ENCODE measurements at places on chromosomes 3 and 15.

- no peaks in the 10 kb centered on the region for H3K27me3 ChIP-seq
- peaks cover 20% of the 10 kb centered on the region for H3K4me1 ChIP-seq
- H3K4me3 ChIP-seq, result no peak overlapping the region
- no peak for DNase-seq
Observed at GRCh38 chr3:115098354-115099073, 48.6 kb downstream of the ZBTB20 start.

- no peaks in the 10 kb centered on the region for H3K27me3 ChIP-seq
- no peaks in the 10 kb centered on the region for H3K36me3 ChIP-seq
- H3K27ac ChIP-seq, result no peak overlapping the region
- H3K4me3 ChIP-seq, result no peak overlapping the region
- DNase-seq, result no peak
Observed at GRCh38 chr3:123834631-123835030, 49.5 kb downstream of the MYLK start.

DNA sequence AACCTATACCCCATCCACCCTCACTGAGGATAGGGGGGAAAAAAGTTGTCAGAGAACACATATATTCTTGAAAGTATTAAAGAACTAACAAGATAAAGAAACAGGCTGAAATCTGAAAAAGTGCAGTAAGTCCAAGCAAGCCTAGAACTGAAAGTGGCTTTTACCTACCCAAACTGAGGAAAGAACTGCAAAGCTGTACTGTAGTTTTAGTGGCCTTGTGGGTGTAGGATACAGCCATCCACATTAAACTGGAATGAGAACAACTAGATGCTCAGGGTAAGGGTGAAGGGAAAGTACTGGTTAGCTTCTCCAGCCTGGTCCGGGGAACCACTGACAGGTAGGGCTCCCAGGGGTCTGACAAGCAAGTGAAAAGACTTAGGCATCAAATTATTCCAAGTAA is 10.1 kb downstream of the UBP1 start:
- H3K27me3 ChIP-seq, result no peaks in the 10 kb centered on the region
- H3K4me3 ChIP-seq, result no peak overlapping the region
- peaks cover 71% of the 10 kb centered on the region for H3K4me1 ChIP-seq
- peaks cover 12% of the 10 kb centered on the region for H3K36me3 ChIP-seq
- no peak overlapping the region for H3K27ac ChIP-seq

GRCh38 chr15:99421172-99421656 is 144.6 kb upstream of the MEF2A start:
- H3K27me3 ChIP-seq, result no peaks in the 10 kb centered on the region
- H3K4me3 ChIP-seq, result no peak overlapping the region
- peaks cover 3% of the 10 kb centered on the region for H3K36me3 ChIP-seq
- peaks cover 35% of the 10 kb centered on the region for H3K4me1 ChIP-seq
- DNase-seq, result no peak

DNA sequence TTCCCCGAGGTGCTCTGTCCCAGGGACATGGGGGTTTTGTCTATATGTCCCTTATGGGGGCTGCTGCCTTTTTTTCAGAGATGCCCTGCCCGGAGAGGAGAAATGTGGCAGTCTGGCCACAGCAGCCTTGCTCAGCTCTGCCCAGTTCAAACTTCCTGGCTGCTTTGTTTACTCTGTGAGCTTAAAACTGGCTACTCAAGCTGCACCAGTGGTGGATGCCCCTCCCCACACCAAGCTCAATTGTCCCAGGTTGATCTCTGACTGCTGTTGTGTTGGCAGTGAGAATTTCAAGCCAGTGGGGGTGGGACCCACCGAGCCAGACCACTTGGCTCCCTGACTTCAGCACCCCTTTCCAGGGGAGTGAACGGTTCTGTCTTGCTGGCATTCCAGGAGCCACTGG is 188.9 kb downstream of the STXBP5L start:
- no peak overlapping the region for H3K27ac ChIP-seq
- DNase-seq, result no peak
- no peak overlapping the region for H3K4me3 ChIP-seq
- no peaks in the 10 kb centered on the region for H3K36me3 ChIP-seq

GRCh38 chr15:72237853-72238224 is 6.8 kb upstream of the PKM start:
- H3K27me3 ChIP-seq, result no peaks in the 10 kb centered on the region
- peaks cover 24% of the 10 kb centered on the region for H3K4me1 ChIP-seq
- H3K36me3 ChIP-seq, result peaks cover 18% of the 10 kb centered on the region
- H3K27ac ChIP-seq, result no peak overlapping the region
- DNase-seq, result no peak
- no peak overlapping the region for H3K4me3 ChIP-seq

GRCh38 chr15:32099956-32100684 is 69.8 kb downstream of the CHRNA7 start:
- H3K36me3 ChIP-seq, result no peaks in the 10 kb centered on the region
- H3K4me1 ChIP-seq, result no peaks in the 10 kb centered on the region
- no peak for DNase-seq
- peaks cover 34% of the 10 kb centered on the region for H3K27me3 ChIP-seq
- H3K27ac ChIP-seq, result no peak overlapping the region
- H3K4me3 ChIP-seq, result no peak overlapping the region

DNA sequence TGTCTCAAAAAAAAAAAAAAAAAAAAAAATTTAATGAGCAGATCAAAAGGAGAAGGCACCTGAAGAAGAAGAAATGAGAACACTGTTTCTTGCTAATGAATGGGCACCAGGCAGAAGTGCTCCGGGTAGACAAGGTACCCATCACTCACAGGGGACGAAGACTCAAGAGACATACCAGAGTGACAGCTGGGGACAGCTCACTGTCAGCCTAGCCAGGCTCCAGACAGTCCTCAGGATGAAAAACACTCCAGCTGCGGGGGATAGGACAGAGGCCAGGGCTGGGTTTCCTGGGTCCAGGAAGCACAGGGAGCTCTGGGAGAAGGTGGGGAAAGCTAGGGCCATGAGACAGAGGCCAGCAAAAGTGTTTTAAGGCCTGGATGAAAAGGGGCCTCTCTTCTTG is 48.5 kb upstream of the PARL start:
- no peaks in the 10 kb centered on the region for H3K4me1 ChIP-seq
- peaks cover 20% of the 10 kb centered on the region for H3K36me3 ChIP-seq
- no peak overlapping the region for H3K27ac ChIP-seq

DNA sequence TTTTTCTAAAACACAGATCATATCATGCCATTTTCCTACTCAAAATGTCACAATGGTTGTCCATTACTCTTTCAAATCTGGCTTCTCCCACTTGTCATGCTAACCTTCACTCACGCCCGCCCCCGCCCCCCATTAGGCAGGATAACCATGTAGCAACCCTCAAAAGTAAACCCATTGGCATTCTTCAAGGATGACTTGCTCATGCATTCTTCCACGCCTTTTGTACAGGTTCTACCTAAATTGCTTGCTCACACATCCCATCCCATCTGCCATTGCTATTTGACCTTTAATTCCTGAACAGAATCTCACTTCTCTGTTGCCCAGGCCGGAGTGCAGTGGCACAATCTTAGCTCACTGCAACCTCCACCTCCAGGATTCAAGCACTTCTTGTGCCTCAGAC is 389.3 kb downstream of the MCTP2 start:
- H3K36me3 ChIP-seq, result no peaks in the 10 kb centered on the region
- H3K27ac ChIP-seq, result no peak overlapping the region
- peaks cover 5% of the 10 kb centered on the region for H3K27me3 ChIP-seq

GRCh38 chr3:171199473-171199829 is 172.9 kb upstream of the SLC2A2 start:
- no peak overlapping the region for H3K4me3 ChIP-seq
- no peaks in the 10 kb centered on the region for H3K27me3 ChIP-seq
- H3K36me3 ChIP-seq, result no peaks in the 10 kb centered on the region
- H3K27ac ChIP-seq, result no peak overlapping the region

DNA sequence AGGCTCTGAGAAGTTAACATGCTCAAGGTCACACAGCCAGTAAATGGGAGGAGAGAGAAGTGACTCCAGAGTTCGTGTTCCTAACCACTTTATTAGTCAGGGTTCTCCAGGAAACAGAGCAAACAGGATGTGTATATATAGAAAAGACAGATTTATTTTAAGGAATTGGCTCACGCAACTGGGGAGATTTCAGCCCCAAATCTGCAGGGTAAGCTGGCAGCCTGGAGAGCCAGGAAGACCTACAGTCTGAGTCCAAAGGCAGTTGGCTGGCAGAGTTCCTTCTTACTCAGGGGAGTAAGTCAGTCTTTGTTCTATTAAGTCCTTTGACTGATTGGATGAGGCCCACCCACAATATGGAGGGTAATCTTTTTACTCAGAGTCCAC is 118.2 kb upstream of the PROK2 start:
- H3K4me3 ChIP-seq, result no peak overlapping the region
- peaks cover 76% of the 10 kb centered on the region for H3K27me3 ChIP-seq
- H3K36me3 ChIP-seq, result peaks cover 3% of the 10 kb centered on the region
- DNase-seq, result no peak

GRCh38 chr3:138114431-138114918 is 933 bp downstream of the DZIP1L start:
- DNase-seq, result no peak
- H3K27me3 ChIP-seq, result peaks cover 51% of the 10 kb centered on the region
- H3K4me3 ChIP-seq, result peak overlapping the region; percentile 91
- no peaks in the 10 kb centered on the region for H3K36me3 ChIP-seq
- H3K27ac ChIP-seq, result no peak overlapping the region

DNA sequence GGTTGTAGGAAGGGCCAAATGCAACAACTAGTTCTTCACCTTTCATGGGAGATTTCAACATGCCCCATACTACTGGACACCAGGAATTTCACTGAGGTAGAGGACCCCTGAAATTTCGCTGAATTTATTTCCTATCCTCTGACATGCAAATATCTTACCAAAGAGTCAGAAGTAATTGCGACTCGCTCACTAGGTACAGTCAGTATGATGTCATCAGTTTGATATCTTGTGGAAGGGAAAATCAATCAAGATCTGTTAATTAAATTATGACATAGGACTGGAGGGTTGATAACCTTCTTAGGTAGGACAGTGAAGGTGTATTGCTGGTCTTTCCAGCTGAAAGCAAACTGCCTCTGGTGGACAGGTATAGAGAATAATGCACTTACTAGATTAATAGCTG is 74.9 kb upstream of the TNIK start:
- H3K36me3 ChIP-seq, result no peaks in the 10 kb centered on the region
- H3K4me1 ChIP-seq, result no peaks in the 10 kb centered on the region
- no peak for DNase-seq

DNA sequence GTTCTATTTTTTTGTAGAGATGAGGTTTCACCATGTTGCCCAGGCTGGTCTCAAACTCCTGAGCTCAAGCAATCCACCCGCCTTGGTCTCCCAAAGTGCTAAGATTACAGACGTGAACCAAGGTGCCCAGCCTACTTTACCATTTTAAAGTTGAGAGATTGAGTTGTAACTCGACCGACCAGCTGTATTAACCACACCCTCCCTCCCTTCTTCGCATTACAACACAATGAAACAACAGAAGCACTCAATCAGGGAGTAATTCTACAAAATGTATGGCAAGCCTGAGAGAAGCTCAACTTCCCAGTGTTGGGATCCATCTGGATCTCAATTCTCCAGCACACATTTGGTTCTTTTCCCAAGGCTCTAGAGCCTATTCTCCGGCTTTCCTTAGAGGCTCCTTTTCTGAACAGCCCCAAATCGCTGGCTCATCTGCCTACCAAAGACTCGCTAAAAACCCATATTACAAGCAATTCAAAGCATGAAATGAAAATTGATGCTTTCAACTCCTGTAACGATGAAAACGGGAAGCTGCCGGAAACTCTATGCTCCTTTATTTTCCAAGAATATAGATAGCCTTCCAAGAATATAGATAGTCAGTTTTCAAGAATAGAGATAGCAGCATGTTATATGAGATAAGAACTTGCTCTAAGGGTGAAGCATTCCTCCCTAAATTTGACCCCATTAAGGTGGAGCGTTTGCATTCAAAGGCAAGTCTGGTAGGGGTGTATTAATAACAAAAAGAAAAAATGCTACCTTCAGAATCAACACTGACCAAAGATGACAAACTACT is 450.9 kb downstream of the MAGI1 start:
- no peak overlapping the region for H3K4me3 ChIP-seq
- H3K36me3 ChIP-seq, result no peaks in the 10 kb centered on the region

- no peaks in the 10 kb centered on the region for H3K4me1 ChIP-seq
- H3K27ac ChIP-seq, result no peak overlapping the region
- peaks cover 6% of the 10 kb centered on the region for H3K27me3 ChIP-seq
- no peaks in the 10 kb centered on the region for H3K36me3 ChIP-seq
- no peak for DNase-seq
Observed at GRCh38 chr15:61746589-61746988, 313.7 kb downstream of the VPS13C start.

DNA sequence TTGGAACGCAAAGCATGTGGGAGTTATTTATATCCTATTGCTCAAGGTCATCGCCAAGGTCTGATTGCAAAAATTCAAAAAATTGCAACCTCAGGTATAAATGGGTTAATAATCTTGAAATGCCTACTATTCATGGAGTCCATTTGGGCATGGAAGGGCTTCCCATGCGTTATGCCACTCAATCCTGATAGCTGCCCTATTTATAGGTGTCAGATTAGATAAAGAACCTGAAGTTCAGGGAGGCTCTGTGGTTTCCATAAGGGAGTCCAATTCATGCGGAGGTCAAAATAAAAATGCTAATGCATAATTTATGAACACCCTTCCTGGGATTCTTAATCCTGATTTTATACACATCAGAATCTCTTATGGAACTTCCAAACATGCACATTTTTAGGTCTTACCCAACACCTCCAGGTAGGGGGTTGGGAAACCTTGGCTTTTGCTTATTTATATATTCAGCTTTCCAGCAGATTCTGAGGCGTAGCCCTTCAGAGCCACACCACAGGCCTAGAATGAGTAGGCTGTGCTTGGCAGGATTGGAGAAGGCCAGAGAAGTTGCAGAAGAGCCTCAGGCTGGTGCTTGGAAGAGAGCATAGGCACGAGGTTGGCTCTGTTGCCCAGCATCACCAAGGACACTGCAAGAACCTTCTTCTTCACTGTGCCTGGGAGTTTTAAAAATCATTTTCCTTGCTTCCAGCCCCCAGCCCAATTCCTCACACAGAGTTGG is 324.4 kb upstream of the CFAP20DC start:
- no peak overlapping the region for H3K4me3 ChIP-seq
- H3K27me3 ChIP-seq, result no peaks in the 10 kb centered on the region

- H3K4me1 ChIP-seq, result no peaks in the 10 kb centered on the region
- no peak for DNase-seq
- no peak overlapping the region for H3K4me3 ChIP-seq
- H3K27ac ChIP-seq, result no peak overlapping the region
- no peaks in the 10 kb centered on the region for H3K27me3 ChIP-seq
Observed at GRCh38 chr3:171295484-171296373, 164.5 kb downstream of the TNIK start.

DNA sequence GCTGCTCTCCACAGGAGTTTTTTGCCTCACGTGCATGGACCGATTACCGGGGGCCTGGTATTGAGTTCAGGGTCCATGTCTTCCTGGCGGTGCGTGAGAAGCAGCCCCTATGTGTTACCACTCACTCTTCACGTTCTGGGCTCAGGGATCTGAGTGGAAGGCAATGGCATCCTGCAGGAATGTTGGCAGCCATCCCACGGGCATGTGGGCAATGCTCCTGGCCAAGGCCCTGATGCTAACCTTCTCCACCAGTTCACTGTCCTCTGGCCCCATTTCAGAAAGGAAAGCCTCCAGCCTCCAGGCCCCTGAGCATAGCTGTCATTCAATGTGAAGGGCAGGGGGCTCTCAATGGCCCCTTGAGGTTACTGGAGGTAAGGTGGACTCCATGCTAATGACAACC is 43.0 kb upstream of the KY start:
- no peak overlapping the region for H3K27ac ChIP-seq
- H3K4me1 ChIP-seq, result no peaks in the 10 kb centered on the region
- H3K27me3 ChIP-seq, result peaks cover 5% of the 10 kb centered on the region
- H3K4me3 ChIP-seq, result no peak overlapping the region

- no peak overlapping the region for H3K27ac ChIP-seq
- H3K36me3 ChIP-seq, result peaks cover 20% of the 10 kb centered on the region
- no peaks in the 10 kb centered on the region for H3K4me1 ChIP-seq
- H3K27me3 ChIP-seq, result no peaks in the 10 kb centered on the region
- no peak overlapping the region for H3K4me3 ChIP-seq
Observed at GRCh38 chr15:75884041-75884440, 19.6 kb upstream of the FBXO22 start.

Measured in stimulated activated naive B cell treated with anti-CD40 and anti-IgM and Interleukin-4, amounts not matched to agents 10 μg/mL and 1 μg/mL and 100 μg/mL, for 72 hours (primary cell).